ENCODE measurements at places on chromosomes 5 and 9.

GRCh38 chr5:84298628-84299027 lies 86.1 kb downstream of the EDIL3 start:
- no peak for DNase-seq

- DNase-seq = no peak
Measured at GRCh38 chr5:75510836-75511434, 494 bp downstream of the CERT1 start.

- DNase-seq = no peak
Measured at GRCh38 chr5:22736443-22737003, 116.6 kb downstream of the CDH12 start.

DNA sequence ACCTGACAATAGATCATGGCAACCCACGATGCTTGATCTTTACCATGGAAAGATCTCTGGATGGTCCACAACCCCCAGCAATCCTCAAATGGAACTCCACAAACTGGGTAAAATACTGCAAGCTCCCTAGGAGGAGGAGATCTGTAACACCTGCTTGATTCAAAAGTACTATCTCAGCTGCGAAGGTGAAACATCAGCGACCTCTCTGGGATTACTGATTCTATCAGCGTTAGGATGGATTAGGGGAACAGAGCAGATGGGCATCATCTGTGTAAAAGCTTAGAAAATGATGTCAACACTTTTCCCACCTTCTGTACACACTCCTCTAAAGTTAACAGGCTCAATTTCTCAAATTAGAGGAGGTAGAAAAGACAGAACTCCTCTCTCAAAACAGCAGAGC lies 31.5 kb upstream of the TRPC7 start:
- no peak for DNase-seq

GRCh38 chr9:28158451-28158850 lies 585.2 kb upstream of the C9orf72 start:
- DNase-seq = no peak

DNA sequence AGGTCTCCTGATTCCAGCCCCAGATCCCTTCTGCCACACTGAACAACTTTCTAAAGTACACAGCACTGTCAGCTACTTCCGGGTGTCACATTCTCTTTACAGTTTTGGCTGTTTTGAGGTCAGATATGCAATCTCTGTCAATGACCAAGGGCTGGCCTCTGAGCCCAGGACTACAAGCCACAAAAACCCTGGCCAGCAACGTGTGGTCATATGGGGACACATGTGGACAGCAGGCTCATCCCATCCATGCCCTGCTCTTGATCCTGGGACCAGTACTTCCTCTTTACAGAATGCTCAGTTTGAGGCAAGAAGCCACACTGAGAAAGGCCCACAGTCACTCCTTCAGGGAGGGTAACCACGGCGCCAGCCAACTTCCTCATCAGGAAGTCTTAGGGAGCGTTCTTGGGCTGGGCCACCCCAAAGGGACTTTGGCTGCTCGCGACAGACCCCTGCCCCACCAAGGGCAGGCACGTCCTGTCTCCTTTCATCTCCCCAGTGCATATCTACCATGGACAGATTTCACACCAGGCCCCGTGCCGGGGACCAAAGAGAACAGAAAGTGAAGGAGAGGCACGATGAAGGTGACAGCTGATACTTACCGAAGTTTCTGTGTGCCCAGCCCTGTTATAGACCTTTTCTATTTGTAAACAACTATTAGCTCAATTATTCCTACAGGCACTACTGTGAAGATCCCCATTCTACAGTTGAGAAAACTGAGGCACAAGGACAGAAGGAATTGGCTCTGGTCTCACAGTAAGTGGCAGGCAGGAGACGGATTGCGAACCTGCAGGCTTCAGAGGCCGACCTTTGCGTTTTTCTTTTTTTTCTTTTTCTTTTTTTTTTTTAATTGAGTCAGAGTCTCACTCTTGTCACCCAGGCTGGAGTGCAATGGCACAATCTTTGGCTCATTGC lies 37.3 kb downstream of the STK10 start:
- peak; percentile 82 for DNase-seq

DNA sequence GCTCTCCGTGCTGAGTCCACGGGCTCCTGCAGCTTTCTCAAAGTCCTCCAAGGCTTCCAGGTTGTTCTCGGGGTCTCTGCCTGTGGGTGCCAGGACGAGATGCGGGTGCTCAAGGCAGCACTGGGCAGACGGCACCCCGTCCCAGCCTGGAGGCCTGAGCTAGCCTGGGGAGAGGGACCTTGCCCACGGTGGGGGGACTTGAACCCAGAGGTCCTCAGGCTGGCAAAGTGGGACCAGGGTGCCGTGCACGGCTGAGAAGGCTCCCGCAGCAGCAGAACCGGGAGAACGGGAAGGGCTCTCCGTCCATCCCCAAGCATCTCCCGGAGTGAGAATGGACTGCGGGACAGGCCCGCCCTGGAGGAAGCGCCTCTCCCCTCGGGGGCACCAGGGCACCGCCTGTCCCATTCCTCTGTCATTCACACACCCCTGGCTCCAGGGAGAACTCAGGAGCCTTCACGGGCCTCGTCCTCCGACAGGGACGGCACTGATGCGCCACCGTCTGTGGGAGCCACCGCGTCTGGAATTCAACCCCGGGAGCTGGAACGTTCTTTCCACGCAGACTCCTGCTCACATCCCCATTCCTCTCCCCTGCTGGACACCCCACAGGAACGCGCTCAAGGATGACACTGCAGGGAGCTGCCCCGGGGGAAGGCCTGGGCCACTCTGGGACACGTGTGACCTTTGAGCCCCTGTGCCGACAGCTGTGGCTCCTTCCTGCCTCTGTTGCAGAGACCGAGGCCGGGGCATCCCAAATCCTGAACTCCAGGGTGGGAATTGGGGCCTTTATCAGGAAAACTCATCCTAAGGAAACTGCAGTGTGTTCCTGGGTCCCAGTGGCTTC lies 16.3 kb upstream of the OBP2B start:
- no peak for DNase-seq

DNA sequence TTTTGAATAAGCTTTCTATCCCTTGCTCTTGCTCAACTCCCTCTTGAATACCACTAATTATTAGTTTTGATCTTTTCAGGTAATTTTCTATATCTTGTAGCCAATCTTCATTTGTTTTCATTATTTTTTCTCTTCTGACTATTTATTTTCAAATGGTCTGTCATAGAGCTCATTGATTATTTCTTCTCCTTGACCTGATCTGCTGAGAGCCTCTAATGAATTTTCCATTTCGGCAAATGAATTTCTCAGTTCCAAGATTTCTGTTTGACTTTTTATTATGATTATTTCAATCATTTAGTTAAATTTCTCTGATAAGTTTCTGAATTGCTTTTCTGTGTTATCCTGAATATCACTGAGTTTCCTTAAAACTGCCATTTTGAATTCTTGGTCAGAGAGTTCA lies 39.4 kb downstream of the MTRR start:
- DNase-seq = no peak

DNA sequence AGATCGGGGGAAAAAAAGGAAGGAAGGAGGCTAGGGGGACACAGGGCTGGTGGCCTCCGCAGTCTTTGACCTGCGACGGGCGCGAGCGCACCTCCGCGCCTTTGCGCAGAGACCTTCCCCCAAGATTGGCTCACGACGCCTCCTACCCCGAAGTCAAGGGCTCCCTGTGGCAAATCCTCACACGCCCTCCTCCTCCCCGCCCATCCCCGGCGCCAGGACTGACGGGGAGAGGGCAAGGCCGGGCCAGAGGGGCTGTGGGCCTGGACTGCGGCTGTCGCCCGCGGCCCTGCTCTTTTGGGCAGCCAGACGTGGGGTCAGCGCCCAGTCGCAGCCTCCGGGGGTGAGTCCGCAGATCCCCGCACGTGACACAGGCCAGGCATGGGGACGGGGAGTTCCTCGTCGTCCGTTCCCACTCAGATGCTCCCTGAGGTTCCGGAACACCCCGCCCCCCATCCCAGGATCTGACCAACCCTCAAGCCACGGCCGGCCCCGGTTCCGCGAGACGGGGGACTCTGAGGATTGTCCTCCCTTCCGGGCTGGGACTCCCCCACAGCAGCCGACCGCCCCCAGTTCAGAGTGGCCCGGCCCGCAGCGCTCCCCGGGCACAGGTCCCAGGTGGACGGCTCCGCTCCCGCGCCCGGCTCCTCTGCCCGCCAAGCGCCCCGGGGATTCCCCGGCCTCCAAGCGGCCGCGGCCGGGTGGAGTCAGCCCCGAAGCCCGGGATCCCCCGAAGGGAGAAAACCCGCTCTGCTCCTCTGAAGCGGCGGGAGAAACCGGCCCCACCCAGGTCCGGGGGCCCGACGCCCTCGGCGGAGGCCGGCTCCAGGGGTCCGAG lies 543 bp upstream of the ANKRD33B start:
- no peak for DNase-seq

- DNase-seq = no peak
Measured at GRCh38 chr5:140548300-140548688, 832 bp downstream of the EIF4EBP3 start.

GRCh38 chr5:146778795-146779194 lies 99.8 kb downstream of the PPP2R2B start:
- DNase-seq = no peak
